ENCODE measurements at places on chromosomes 1 and 21.

- DNase-seq: no peak
These were observed 36.7 kb downstream of the ERI3 start for GRCh38 chr1:44318097-44319088.

GRCh38 chr1:78627321-78627720, 7.1 kb downstream of the IFI44L start:
- no peak for DNase-seq

- no peak for DNase-seq
These were observed 32.7 kb upstream of the MTR start for GRCh38 chr1:236762410-236762809.

DNA sequence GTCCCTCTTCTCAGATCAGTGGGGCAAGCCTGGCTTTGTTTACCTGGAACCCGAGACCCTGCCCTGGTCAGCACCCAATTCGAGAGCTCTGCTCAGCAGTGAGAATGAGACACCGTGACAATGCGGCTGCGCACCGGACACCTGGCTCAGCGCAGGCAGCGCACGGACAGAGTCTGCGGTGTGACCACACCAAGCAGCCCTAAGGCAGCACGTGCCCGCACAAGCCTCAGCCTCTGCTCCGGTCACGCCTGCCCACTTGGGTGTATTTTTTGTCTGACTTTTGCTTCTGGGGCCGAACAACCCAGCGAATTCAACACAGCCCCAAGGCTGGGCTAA, 4.7 kb downstream of the KRTAP10-8 start:
- no peak for DNase-seq

DNA sequence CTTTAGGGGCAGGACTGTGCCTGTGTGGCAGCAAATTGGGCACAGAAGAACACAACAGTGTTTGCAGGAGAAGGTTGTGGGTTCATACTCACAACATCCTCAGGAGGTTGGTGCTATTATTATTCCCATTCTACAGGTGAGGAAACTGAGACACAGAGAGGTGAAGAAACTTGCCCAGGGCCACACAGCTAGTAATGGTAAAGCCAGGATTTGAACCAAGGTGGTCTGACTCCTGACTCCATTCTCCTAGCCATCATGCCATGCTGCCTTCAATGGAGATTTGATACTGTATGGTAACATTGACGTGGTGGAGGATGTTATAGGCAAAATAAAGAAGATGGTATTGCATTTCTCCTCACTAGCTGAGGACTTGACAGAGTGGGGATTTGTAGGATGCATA, 334.2 kb downstream of the RPS6KC1 start:
- no peak for DNase-seq

GRCh38 chr1:55375617-55376258, 160.6 kb upstream of the USP24 start:
- DNase-seq: peak; percentile 39

DNA sequence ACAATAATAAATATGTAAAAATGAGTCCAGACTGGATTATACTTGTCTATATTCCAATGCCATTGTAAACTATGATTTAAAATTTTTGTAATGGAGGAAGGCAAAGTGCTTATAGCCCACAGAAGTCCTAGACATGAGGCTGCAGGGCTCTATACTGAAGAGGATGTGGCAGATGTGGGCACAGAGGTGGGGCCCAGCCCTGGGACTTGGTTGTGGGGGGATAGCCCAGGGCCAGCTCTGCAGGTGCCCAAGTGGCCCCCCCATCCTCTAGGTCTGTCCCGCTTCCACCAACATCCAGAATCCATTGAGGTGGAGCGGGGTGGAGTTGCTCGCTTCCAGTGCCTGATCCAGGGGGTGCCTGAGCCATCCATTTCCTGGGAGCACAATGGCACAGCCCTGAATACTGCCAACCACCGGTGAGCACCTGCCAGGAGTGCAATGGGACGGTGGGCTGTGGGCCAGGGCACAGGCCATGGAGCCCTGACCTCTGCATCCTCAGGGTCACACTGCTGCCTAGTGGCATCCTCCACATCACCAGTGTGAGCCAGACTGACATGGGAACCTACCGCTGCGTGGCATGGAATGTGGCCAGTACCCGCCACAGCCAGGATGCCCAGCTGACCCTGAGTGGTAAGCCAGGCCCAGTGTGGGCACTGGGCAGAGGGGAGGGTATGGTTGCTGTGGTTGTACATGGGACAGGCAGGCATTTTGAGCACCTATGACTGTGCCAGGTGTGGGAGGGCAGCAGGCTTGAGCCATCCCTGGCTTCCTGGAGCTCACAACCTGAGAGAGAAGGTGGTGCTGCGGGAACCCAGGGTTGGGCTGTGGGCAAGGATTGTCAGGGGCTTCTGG, 21.0 kb downstream of the SLC27A3 start:
- no peak for DNase-seq

DNA sequence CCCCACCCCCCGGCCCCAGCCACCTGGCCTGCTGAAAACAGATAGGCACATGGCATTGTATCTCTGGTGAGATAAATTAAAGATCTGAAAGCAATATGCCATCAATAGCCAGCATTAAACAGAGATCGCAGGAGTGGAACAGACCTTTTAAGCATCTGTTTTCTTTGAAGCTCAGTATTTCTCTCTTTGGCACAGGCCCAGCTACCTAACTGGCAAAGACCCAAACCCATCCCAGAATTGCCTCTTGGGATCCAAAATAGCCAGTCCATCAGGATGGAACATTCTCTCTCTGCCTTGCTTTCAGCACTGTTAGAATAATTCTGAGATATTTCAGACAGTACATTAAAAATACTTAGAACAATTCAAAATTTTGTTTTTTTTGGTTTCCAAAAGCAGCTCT, 46.0 kb downstream of the KCNJ6 start:
- no peak for DNase-seq

DNA sequence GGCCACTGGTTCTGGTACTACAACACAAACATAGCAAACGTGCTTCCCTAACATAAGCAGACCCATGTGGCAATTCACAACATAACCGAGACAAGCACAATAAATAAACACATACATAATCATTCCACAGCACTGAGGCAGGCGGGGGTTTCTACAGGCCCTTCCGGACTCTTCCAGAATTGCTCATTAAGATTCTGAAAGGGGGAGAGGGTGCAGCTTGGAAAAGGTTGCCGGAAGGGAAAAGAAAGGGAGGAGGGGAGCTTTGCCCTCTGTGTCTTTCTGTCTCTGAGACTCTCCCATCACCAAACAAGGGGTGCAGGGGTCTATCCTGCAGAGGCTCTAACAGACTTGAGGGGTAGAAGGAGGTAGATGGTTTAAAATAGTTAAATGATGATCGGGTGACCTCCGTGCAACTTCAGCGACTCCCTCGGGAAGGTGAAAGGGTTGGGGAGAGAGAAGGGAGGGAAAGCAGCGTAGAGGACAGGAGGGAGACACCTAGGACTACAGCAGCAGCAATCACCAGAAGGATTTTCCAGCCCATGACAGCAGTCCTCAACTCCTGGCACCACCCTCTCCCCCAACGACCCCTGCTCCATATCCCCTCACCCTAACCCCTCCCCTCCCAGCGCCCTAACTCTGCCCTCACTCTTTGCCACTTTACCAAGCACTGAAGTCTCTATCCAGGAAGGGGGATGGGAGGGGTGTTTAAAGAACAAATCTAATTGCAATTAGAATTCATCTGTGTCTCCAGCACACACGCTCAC, 365.5 kb upstream of the ESRRG start:
- no peak for DNase-seq

- DNase-seq: no peak
These were observed 20.8 kb upstream of the FAM76A start for GRCh38 chr1:27704958-27705357.

- DNase-seq: no peak
These were observed 12.1 kb downstream of the PGBD2 start for GRCh38 chr1:248918131-248918530.

DNA sequence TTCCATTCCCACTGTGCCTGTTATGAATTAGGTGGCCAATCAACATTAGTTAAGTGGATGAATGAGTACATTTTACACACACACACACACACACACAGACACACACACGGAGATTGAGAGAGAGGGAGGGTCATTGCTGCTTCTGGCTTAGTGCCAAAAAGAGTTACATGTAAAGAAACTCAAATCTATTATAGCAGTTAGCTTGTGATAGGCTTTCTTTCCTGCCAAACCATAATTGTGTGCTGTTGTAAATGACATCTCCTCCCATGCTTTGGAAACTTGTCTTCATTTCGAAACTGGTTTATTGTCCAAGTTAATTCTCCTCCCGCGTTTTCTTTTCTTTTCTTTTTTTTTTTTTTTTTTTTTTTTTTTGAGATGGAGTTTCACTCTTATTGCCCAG, 1.4 kb upstream of the MT1HL1 start:
- no peak for DNase-seq

DNA sequence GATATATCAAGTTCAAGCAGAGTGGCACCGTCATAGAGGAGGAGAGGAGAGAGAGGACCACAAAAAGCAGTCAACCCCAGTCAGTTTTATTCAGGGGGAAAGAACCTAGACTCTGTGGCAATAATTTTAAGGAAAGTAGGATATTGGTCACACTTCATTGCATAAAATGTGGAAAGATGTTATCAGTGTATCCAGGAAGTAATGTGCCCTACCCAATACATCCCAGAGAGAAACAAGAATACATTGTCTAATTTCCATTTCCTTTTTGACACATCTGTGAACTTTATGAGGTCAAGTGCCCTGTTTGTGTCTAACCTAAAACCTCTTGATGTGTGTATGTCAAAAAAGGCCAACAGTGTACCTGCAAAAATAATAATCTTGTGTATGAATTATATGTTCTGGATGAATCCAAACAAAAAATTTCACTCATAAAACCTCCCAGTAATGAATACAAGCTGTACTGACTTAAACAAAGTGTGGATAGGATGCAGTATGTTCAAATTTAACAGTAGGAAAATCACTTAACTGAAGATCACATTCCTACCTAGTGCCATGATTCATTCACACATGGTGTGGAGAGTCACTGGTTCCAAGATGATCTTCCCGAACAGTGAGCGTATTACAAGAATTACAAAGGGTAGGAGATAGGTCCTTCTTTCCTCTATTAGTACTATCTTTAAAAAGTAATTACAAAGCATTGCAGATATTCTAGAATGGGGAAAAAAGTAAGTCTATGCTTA, 712.1 kb upstream of the CXADR start:
- DNase-seq: no peak

DNA sequence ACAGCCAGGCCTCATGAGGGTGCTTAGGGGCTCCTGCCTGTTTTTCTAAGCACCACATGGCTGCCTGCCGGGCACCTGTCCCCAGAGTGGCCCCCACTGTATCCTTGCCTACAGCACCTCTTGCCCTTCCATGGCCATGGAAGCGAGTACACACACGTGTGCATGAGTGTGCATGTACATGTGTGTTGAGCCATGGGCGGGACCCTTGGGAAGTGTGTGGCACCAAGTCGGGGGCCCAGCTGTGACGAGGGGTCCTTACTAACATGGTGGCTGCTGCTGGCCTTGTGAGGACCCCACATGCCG, 25.8 kb downstream of the KRTAP10-1 start:
- DNase-seq: no peak

- no peak for DNase-seq
These were observed 626.2 kb downstream of the SMYD3 start for GRCh38 chr1:245880754-245881403.

DNA sequence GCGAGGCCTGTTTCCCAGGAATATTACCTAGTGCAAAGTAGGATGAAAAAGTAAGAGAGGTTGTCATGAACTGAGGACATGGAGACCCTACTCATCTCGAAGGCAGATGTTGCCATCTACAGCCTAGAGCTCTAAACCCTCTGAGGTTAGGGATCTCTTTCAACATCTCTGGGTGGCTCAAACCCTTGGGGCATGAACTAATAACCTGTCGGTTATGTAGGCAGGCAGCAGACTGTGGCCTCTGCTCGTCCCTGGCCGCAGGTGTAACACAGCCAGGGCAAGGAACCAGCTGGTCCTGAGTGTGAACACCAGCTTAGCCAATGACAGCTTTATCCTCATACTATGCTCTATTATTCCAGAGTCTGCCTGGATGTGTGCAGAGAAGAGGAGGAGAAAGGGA, 13.2 kb downstream of the CAPZB start:
- DNase-seq: no peak

DNA sequence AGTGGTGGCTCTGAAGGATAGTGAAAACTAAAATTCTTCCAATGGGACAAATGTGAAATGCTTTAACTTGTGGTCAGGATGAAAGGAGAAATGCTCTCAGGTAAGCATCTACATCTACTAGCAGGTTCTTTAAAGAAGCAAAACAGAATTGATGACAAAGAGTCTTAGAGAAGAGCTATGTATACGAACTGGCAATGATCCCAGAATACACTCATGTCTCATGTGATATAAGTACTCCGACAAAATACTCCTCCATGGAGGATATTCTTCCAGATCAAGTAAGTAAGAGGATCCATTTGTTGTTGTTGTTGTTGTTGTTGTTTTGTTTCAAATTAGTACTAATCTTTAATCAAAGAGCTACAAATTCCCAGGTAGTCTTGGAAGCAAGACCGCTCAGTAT, 174.0 kb upstream of the ATP1B1 start:
- DNase-seq: no peak

GRCh38 chr1:18578271-18578670, 52.4 kb upstream of the PAX7 start:
- DNase-seq: no peak

- no peak for DNase-seq
These were observed 65.8 kb downstream of the TRIM11 start for GRCh38 chr1:228340686-228341449.

- DNase-seq: no peak
These were observed 89.0 kb upstream of the BCAR3 start for GRCh38 chr1:93770640-93771039.

GRCh38 chr1:110056776-110057175, 13.7 kb downstream of the ALX3 start:
- no peak for DNase-seq

DNA sequence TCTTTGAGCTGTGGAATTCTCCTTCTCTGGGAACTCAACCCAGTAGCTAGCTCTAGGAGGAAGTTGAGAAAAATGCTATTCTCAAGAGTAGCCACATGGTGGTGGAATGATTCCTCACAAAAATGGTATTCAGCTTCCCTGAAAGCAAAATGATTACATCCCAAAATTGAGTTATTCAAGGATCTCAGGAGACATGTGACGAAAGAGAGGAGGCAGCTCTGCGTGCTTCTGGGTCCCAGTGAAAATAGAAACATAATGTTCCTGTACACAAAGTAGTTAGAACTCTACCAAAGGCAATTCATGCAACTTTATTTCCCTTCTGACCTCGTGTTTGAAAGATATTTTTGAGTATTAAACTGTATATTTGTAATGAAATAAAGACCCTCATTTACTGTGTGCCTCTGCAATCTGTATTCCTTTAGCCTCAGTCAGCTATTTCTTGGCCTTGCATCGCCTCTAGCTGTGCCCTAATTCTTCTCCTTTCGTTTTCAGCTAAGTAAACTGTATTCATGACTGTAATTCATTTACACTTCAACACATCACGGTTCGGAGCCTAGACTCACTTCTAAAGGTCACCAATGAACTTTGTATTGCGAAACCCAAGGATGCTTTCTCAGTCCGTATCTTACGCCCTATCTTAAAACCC, 167.3 kb downstream of the FASLG start:
- peak; percentile 79 for DNase-seq

GRCh38 chr1:21384620-21385019, 55.3 kb upstream of the NBPF3 start:
- DNase-seq: no peak

Data from HFF-Myc (cell line).